ENCODE measurements at places on chromosomes 12 and 14.

DNA sequence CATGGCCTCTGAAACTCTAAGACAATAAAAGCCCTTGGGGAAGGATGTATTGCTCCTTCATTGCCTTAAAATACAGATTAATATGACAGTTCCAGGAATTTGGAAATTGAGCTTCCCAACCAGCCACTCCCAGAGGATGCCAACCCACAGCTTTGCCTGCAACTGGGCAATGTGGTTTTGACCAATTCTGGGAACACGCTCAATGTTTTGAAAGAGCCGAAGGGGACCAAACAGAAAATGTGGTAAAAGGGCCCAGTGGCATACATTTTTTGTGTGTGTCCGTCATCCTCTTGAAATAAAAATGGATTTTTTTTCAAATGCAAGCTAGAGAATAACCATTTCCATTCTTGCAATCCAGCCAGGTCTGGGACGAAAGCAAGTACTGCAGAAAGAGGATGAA is 88.3 kb upstream of the PLEKHG7 start:
- H3K4me3 ChIP-seq: no peak overlapping the region
- DNase-seq: no peak
- no peak overlapping the region for H3K27ac ChIP-seq
- H3K27me3 ChIP-seq: no peaks in the 10 kb centered on the region
- H3K36me3 ChIP-seq: no peaks in the 10 kb centered on the region

DNA sequence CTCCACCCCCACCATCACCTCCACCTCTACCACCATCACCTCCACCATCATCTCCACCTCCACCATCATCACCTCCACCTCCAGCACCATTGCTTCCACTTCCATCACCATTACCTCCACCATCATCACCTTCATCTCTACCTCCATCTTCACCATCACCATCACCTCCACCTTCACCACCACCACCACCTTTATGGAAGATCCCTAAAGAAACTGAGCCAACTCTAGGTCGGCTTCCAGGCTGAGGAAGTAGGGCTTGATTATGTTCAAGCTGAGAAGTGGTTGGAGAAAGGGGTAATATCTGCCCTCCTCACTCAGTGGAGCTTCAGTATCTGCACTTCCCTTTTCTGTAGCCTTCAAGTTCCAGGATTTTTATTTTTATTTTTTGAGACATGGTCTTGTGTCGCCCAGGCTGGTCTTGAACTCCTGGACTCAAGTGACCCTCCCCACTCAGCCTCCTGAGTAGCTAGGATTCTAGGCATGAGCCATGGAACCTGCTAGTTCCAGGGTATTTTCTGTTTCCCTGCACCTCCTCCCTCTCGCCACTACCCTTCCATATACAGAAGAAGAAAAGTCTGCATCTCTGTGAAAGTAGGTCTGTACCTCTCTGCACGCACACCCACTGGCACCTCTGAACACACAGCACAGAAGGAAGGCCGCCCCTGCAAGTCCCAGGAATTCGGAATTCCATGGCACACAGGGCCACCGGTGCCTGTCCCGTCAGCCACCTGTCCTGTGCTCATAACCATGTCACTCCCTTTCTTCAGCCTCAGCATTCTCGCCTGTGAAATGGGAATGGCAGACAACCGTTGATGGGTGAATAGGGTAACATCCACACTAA is 5.9 kb downstream of the ZBTB42 start:
- H3K36me3 ChIP-seq: no peaks in the 10 kb centered on the region
- H3K27me3 ChIP-seq: no peaks in the 10 kb centered on the region
- no peak overlapping the region for H3K27ac ChIP-seq
- peaks cover 15% of the 10 kb centered on the region for H3K4me1 ChIP-seq
- H3K4me3 ChIP-seq: no peak overlapping the region

GRCh38 chr12:109597795-109598427 is 24.3 kb downstream of the MVK start:
- no peak overlapping the region for H3K4me3 ChIP-seq
- peaks cover 5% of the 10 kb centered on the region for H3K36me3 ChIP-seq
- peaks cover 17% of the 10 kb centered on the region for H3K4me1 ChIP-seq
- no peaks in the 10 kb centered on the region for H3K27me3 ChIP-seq
- DNase-seq: peak; percentile 56
- no peak overlapping the region for H3K27ac ChIP-seq

DNA sequence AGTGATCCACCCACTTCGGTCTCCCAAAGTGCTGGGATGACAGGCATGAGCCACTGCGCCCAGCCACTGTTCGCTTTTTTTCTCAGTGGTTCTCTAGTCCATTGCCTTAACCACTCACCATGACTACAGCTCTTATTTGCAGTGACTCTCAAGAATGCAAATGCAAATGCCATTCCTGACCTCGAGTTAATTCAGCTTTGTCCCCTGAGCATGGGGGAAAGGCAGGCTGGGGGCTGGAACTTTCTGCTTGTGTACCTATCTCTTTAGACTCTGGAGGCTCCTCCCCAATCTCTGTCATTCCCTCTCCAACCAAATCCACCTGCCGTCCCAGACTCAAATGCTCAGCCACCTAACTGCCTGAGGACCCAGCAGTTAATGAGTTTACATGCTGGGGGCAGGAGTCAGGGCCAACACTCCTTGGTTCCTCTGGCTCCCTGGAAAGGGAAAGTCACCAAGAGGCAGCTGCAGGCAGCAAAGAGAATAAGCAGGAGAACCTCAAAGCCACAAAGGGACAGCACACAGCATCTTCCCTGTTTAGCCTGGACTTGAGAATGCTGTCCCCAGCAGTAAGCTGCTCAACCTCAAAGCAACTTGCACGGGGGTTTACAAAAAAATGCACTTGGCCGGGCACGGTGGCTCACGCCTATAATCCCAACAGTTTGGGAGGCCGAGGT is 5.3 kb upstream of the HNF1A start:
- no peaks in the 10 kb centered on the region for H3K4me1 ChIP-seq
- no peak overlapping the region for H3K4me3 ChIP-seq
- no peaks in the 10 kb centered on the region for H3K36me3 ChIP-seq
- H3K27ac ChIP-seq: no peak overlapping the region
- H3K27me3 ChIP-seq: no peaks in the 10 kb centered on the region
- no peak for DNase-seq

GRCh38 chr12:25151476-25151875 is 43.5 kb downstream of the DNAI7 start:
- DNase-seq: no peak
- H3K27ac ChIP-seq: no peak overlapping the region
- no peaks in the 10 kb centered on the region for H3K27me3 ChIP-seq

DNA sequence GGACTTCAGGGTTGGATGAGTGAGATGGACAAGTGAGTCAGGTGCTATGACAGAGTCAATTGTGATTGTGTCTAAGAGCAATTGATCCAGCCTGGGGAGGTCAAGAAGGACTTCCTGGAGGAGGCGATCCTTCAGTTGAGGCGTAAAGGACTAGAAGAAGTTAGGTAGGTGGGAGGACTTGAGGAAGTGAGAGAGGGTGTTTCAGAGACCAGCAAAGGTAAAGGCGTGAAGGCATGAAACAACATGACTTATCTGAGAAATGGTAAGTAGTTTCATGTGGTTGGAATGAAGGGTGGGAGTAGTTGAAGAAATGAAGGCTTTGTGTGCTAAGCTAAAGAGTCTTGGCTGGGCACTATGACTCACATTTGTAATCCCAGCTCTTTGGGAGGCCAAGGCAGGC is 48.9 kb upstream of the PPP1CC start:
- H3K27ac ChIP-seq: no peak overlapping the region
- H3K27me3 ChIP-seq: no peaks in the 10 kb centered on the region
- H3K4me3 ChIP-seq: no peak overlapping the region
- H3K36me3 ChIP-seq: no peaks in the 10 kb centered on the region
- no peaks in the 10 kb centered on the region for H3K4me1 ChIP-seq

DNA sequence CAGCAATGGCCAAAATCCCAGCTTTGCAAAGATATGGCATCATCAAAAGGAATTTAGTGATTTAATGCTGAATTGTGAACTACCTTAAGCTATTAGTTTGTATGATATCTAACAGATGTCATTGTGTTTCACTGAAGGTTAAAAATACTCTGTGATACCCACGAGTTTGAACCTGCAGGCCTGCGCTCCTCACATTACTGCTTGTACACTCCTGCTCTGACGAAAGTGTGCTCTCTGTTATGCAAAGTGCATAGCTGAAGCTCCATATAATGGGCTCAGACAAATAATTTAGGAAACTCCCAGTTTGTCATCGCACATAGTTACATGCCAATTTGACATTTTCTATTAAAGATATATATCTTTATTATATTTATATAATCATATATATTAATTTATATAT is 52.2 kb downstream of the SPPL3 start:
- H3K36me3 ChIP-seq: no peaks in the 10 kb centered on the region
- no peaks in the 10 kb centered on the region for H3K27me3 ChIP-seq
- H3K4me1 ChIP-seq: peaks cover 55% of the 10 kb centered on the region
- no peak for DNase-seq
- H3K4me3 ChIP-seq: no peak overlapping the region

- DNase-seq: no peak
- peaks cover 45% of the 10 kb centered on the region for H3K4me1 ChIP-seq
- H3K27me3 ChIP-seq: peaks cover 23% of the 10 kb centered on the region
Measured at GRCh38 chr14:91250912-91251311, 6.4 kb upstream of the GPR68 start.

GRCh38 chr12:94516985-94517384 is 57.3 kb upstream of the CEP83 start:
- no peaks in the 10 kb centered on the region for H3K27me3 ChIP-seq
- H3K4me1 ChIP-seq: no peaks in the 10 kb centered on the region
- H3K36me3 ChIP-seq: no peaks in the 10 kb centered on the region
- no peak overlapping the region for H3K27ac ChIP-seq
- no peak for DNase-seq

GRCh38 chr12:72777806-72778205 is 505.6 kb downstream of the TRHDE start:
- no peak overlapping the region for H3K4me3 ChIP-seq
- no peak overlapping the region for H3K27ac ChIP-seq
- no peak for DNase-seq

DNA sequence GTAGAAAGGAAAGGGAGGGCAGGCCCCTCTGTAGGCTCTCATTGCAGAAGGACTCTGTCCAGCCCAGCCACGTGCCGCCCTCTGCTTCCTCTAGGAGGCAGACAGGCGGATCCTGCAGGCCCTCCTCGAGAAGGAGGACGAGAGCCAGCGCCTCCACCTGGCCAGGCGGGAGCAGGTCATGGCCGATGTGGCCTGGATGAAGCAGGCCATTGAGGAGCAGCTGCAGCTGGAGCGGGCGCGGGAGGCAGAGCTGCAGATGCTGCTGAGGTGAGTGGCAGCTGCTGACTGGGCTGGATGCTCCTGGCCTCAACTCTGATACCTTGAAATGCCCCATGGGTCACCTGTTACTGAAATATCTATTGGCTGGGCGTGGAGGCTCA is 10.9 kb downstream of the TCHP start:
- no peaks in the 10 kb centered on the region for H3K4me1 ChIP-seq
- H3K27me3 ChIP-seq: no peaks in the 10 kb centered on the region
- peak; percentile 52 for DNase-seq

DNA sequence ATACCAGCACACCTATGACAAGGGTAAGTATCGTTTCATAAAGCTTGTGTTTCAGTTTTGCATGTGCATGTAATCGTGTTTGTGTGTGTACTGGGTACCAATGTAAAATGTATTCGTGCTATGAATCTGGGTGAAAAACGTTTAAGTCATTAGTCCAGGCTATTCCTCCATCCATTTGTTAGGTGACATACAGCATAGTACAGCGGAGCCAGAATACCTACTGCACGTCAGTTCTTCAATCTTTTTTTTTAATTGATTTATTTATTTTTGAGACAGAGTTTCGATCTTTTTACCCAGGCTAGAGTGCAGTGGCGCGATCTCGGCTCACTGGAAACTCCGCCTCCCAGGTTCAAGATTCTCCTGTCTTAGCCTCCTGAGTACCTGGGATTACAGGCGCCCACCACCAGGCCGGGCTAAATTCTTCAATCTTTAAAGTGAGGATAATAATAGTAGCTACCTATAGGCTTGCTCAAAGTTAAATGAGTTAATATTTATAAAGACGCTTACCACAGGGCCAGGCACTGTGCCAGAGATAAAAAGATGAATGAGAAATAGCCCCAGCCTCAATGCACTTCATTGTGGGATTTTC is 661 bp upstream of the RPS26 start:
- no peak overlapping the region for H3K4me3 ChIP-seq
- no peak for DNase-seq
- peaks cover 13% of the 10 kb centered on the region for H3K36me3 ChIP-seq
- no peak overlapping the region for H3K27ac ChIP-seq
- peaks cover 23% of the 10 kb centered on the region for H3K4me1 ChIP-seq

DNA sequence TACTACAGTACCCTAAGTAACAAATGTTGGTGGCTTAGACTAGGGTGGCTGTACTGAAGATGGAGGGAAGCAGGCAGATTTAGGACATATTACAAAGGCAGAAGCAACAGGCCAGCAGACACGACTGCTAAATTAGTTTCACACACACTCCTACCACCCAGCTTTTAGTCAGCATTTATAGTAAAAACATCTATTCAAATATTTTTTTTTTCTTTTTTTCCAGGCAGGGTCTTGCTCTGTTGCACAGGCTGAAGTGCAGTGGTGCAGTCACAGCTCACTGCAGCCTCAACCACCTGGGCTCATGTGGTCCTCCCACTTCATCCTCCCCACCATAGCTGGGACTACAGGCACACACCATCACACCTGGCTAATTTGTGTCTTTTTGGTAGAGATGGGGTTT is 72.9 kb downstream of the CDK17 start:
- no peak for DNase-seq

DNA sequence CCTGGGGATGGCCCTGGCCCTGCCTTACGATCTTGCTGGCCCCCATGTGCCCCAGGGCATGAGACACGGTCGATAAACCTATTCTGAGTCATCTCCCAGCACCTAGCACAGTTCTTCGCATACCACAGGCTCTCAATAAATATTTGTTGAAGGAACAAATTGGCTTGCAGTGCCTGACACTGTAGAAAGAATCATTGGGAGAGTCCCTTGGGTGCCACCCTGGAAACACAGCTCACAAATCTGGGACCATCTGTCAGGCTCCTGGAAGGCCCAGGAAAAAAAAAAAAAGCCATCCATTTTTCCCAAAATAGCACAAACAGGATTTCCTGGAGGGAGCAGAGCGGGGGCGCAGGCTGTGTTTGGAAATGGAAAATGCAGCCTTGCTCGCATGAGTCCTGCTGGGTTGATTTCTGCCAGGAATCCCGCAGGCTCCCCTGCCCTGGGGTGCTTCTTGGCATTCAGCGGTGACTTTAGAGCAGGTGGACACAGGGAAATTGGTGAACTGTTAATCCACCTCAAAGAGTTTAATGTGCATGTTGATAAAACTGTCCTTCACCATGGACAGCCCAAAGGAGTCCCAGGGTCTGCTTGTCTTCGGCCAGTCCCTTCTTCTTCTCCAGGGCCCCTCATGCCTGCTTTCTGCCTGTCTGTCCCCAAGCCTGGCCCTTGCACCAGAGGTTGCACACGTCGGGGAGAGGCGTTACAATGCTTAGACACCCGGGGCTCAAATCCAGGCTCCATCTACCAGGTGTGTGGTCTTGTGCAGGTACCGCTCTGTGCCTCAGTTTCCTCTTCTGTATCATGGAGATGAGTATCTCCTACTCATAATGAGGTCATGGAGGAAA is 106.1 kb upstream of the RFLNA start:
- H3K27me3 ChIP-seq: no peaks in the 10 kb centered on the region
- H3K27ac ChIP-seq: no peak overlapping the region
- DNase-seq: no peak

All from common myeloid progenitor, CD34-positive (primary cell).